AG04450 (cell line): ENCODE measurements at places on chromosomes 16 and 17.

DNA sequence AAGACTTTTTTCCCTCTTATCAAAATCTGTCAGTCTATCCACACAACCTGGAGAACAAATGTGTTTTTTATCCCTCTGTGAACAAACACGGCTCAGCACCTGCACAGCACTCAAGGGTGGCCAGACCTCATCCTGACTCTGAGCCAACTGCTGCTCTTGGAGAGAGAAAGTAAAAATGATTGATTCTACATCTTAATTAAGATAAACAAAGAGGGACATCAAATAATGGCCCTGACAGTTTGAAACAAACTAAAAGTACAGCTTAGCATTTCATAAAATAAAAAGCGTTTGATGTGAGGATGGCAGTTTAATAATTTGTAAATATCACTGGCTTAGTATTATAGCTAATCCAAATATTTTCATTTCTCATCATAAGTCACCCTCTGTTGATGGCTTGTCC, 106.2 kb downstream of the SNX11 start:
- no peak for DNase-seq

GRCh38 chr17:2595716-2596115, 2.3 kb downstream of the PAFAH1B1 start:
- no peak for DNase-seq

DNA sequence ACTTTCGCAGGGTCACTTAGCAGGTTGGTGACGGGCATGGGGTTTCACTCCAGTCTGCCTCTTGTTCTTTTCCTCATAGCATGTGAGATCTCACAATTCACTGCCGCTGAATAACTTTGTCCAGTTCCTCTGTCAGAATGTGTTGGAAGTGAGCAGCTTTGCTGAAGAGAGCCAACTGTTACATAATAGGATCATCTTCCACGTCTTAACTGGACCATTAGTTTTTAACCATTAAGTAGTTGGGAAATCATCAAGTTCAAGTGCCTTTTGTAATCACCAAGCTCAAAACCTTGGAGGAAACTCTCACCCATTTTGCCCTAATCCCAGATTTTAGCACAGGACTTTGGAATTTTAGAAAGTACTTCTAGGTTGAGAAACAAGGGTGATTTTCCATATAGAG, 290.6 kb downstream of the WWOX start:
- no peak for DNase-seq

DNA sequence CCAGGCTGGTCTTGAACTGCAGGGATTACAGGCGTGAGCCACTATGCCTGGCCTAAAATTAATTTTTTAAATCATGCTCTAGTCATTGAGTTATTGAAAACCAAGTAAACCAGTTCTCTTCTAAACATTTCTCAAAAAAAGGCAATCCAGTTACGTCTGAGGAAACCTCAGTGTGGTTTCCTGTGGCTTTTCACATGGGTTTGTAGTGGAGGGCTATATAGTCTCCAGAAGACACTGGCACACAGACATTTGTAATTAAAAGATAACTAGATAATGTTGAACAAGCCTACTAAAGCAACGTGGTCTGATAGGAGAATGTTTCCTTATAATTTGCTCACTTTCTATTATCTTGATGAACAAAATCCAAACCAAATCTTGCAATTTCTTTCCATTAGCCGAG, 5.2 kb upstream of the TOB1 start:
- DNase-seq: no peak

- no peak for DNase-seq
Measured at GRCh38 chr17:2146132-2146871, 91.4 kb downstream of the HIC1 start.

DNA sequence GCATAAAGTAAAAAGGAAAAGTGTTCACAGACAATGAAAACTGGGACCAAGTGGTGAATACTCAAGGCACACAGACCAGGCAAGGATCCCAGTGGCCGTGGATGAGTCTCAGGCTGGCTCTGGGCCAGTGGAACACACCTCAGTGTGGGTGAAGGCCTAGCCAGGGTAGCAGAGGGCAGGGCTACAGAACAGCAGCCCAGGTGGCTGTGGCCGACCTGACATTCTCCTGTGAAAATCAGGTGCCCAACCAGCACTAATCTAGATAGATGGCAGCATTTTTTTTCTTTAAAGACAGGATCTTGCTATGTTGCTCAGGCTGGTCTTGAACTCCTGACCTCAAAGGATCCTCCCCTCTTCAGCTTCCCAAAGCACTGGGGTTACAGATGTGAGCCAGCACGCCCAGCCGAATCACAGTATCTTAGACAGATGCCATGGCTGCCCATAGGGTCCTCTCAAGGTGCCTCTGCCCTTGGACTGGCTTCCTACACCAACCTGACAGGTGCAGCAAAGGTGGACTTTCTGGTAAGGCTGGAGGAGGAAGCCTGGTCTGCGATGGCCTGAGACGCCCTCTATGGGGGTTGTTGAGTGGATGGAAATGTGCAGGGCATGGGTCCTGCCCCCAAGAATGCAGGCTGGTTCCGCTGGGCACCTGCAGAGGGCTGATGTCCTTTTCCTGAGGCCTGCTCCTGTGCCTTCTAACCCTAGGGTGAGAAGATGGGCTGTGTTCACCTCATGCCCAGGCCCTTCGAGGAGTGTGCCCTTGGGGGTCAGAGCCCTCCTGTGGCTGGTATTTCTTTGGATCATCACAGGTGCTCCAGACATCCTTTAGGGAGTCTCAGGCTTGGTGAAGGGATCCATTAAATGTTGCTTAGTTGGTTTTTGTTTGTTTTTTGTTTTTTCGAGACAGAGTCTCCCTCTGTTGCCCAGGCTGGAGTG, 3.8 kb upstream of the P4HB start:
- no peak for DNase-seq

- no peak for DNase-seq
Measured at GRCh38 chr17:83106913-83107655, 27.7 kb downstream of the METRNL start.

DNA sequence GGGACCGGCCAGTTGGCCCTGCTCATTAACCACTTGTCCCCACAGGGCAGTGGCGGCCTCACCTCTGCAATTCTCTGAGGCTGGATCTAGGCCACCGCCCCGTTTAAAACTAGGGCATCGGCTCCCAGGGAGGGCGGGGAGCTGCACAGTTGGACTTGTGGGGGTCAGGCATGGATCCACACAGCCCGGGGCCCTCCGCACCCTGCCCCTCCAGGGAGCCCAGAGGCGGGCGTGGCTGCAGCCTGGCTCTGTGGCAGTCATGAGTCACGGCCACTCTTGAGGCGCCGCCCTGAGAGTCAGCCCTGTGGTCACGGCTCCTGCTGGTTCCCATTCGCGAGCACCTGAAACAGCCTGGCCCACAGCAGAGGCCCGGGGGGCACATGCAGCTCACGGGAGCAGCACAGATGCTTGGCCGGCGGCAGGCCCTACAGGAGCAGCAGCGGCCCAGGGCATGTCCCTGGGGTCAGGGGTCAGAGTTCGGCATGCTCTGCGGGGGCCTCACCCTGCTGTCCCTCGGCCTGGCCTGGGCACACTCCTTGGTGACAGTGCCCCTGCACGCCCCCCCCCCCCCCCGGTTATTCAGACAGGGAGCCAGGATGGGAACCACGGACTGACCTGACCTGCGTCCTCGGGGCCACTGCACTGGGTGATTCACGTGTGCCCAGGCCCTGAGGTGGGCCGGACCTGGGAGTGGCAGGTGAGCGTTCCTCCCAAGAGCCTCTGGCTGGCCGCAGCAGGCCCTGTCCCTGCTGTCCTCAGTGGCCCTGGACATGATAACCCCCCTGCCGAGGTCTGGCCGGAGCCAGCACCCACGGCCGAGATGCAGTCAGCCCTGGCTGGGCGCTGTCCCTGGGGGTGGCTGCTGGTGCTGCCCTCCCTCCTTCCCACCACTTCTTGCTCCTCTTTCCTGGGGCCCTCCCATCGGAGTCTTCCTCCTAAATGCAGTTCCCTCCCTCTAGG, 8.2 kb downstream of the CAPN15 start:
- DNase-seq: no peak

- no peak for DNase-seq
Measured at GRCh38 chr17:30091771-30092170, 24.8 kb upstream of the NSRP1 start.

DNA sequence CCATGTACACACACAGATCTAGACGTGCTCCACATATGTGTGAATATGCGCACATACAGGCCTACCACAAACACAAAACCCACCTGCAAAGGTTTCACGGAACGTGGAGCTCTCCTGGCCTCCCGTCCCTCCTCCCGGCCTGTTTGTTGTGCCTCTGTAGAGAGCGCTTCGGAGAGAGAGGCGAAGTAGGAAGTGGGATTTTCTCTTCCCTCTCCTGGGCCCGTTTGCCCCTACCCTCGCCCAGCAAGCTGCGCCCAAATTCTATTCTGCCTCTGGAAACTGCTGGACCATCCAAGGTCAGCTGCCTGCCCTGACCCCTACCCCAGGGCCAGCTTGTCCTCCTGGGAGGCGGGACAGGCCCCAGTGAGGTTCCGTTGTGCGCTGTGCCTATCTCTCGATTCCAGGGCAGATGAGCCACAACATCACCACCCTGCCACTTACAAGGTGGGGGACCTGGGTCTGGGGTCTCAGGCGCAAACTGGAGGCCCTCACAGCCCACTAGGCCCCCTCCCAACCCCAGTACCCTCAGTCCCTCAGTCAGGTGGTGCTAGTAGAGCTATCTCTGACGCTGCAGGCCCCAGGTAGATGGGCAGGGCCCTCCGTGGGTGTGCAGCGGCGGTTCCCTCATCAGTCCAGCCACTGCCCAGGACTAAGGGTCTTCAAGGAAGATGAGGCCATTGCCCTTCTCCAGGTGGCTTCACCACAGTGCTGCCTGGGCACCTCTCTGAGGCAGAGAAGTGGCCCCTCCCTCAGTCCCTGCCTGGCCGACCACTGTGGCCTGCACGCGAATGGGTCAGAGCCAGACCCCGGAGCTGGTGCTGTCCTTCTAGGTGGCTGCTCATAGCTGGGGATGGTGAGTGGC, 54.2 kb downstream of the BEAN1 start:
- no peak for DNase-seq

GRCh38 chr16:52547834-52548215, 882 bp upstream of the TOX3 start:
- DNase-seq: no peak

- DNase-seq: no peak
Measured at GRCh38 chr16:287298-287811, 4.4 kb downstream of the PDIA2 start.

- DNase-seq: no peak
Measured at GRCh38 chr16:3009568-3010390, 2.9 kb upstream of the CLDN9 start.

DNA sequence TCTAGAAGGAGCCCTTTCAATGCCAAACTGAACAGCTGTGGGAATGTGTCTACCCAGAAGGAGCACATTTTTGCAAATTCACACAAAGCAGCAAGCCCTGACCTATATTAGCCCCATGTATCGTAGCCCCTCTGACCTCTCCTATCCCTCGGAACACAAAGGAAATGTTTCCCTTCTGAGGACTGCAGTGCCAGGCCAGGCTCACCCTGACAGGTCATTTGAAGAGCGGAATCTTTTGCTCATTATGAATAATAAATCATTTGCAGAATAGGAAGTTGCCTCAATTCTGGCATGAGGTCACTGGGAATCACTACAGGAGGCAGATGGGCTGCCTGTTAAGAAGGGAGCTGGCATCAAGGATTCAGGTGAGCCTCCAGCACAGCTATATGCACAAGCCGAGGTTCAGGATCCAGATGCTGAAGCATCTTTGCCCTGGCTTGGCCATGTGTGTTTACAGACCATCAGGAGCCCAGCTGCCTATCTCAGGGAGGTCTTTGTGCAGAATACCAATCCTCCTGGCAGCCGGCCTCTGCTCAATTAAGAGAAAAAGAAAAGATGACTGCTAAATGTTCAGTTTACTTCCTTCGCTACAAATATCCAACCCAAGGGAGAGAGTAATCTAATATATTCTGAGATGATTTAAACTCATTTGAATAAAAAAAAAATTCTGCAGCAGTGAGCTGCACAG, 119.4 kb downstream of the USP31 start:
- DNase-seq: no peak

DNA sequence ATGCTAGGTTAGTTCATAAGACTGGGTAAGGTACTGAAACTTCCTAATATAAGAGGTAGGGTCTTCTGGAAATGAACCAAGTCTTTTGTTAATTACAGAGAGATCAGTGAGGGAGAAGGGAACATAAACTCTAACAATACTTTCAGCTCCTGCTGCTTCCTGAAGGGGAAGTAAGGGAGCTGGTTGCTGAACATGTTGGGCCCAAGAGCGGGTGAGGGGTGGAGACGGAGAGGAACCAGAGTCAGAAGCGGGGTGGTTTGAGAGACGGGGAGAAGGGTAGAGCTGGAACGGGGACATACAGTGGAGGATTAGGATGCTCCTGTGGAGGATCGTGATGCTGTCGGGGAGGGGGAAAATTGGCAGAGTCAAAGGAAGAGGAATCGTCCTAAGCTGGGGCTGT, 11.5 kb upstream of the ZNF747 start:
- no peak for DNase-seq

DNA sequence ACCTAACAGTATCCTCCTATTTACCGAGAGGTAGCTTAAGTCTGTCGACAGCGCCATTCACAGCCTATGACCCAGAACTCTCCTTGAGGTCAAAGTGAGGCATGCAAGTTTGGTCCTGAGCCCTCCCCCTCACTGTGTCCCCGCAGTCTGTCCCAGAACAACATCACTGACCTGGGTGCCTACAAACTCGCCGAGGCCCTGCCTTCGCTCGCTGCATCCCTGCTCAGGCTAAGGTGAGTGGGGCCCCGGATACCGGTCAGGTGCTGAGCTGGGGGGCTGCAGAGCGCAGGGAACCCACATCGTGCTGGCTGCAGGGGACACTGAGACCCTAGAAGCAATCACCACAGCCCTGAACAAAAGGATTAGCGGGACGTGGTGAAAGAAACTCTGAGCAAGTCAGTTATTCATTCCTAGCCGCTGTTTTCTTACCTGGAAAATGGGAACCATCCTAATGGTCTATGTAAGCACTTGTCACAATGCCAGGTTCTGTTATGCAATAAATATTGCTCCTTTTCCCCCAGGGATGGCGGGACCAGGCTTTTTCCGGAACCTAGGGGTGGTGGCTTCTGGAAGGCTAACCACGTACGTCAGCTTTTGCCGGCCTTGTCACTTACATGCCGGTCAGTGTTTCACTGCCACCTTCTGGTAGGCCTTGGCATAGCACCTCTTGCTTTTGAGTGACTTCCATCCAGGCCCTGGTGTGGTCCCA, 23.8 kb downstream of the DEXI start:
- peak; percentile 86 for DNase-seq

DNA sequence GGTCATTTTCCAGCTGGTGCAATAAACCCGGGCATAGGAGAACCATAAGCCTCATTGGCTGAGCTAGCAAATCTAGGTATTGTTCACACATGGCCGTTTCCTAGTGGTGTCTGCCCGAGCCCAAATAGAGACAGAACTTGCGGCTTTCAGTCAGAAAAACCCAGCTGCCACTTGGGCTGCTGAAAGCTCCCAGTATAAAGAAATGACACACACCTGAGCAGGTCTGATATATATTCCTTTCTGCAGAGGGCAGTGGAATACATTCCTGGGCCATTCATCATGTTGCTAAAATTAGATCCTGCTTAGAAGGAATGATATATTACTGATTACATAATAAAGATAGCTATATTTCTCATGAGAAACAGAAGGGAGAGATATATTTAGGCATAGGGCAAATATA, 83.9 kb upstream of the IRX5 start:
- DNase-seq: no peak
